Amniotic stem cell (primary cell): ENCODE measurements at places on chromosomes 2 and 18.

DNA sequence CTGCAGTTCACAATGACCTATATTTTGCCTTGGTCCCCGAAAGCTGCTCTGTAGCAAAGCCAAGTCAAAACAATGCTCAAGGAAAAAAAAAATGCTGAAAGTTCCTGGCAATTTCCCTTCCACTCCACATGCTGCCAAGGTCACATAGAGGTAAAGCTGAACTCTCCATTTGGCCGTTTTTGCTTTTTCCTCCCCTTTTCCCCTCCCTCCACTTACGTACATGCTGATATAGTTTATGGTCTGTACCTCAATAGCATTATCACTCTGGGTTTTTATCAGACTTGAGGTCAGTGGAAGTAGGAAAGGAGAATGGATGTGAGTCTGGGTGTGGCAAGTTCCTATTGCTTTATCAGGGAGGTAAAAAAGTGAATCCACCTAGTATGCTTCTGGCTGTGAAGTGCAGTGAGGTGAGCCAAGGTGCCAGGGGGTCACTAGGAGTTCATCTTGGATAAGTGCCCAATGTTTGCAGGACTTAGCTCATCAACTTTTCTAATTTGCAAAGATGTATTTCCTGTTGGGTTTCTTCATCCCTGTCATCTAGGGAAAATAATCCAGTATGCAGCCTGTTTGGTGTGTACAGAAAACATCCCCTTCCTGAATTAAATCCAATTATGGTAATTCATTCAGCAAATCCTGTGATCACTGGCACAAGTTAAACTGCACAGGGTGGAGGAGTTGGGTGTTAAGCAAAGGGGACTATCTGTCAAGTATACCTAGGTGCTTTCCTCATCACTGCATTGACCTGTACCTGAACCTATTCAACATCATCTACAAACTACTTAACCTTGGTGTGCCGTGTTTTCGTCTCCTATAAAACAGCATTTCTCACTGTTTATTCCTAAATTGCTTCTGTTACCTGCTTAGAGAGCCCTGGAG is 124.3 kb upstream of the CYP26B1 start:
- DNase-seq, result no peak

- DNase-seq, result no peak
Measured at GRCh38 chr2:177589186-177589585, 196.6 kb downstream of the AGPS start.

- no peak for DNase-seq
Measured at GRCh38 chr2:1591978-1592907, 152.1 kb downstream of the PXDN start.

GRCh38 chr2:36451512-36451911 is 95.9 kb downstream of the CRIM1 start:
- DNase-seq, result no peak

- no peak for DNase-seq
Measured at GRCh38 chr2:59077981-59078531, 836.9 kb upstream of the FANCL start.

DNA sequence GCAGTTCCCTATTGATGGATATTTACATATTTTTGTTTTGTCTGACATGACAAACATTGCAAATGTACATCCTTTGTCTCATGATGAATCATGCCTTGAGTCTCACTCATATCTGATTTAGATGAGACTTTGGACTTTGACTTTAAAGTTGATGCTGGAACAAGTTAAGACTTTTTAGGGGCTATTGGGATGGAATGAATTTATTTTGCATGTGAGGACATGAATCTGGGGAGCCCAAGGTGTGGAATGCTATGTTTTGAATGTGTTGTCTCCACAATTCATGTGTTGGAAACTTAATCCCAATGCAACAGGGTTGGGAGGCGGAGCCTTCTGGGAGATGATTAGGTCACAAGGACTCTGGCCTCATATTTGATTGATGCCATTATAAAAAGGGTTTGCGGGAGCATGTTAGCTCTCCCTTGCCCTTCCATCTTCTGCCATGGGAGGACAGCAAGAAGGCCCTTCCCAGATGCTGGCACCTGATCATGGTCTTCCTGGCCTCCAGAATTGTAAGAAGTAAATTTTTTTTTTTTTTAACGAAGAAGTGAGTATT is 29.1 kb upstream of the INO80D start:
- no peak for DNase-seq

GRCh38 chr2:68889021-68889420 is 17.8 kb upstream of the BMP10 start:
- no peak for DNase-seq

GRCh38 chr2:130824492-130825061 is 12.1 kb upstream of the ARHGEF4 start:
- peak; percentile 76 for DNase-seq

- no peak for DNase-seq
Measured at GRCh38 chr18:22630980-22631379, 213.3 kb upstream of the CTAGE1 start.

DNA sequence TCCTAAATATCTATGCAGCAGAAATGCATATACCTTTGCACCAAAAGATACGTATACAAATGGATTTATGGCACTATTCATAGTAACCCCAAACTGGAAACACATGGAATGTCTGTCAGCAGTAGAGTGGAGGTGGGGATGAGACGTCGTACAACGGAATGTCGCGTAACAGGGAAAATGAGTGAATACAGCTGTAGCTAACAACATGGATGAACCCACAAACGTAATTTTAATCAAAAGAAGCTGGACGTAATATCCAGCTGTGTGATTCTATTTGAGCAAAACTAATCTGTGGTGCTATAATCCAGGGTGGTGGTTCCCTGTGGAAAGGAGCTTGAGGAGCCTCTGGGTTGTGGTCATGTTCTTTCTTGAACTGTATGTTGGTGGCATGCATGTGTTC is 89.9 kb downstream of the MTA3 start:
- no peak for DNase-seq

- DNase-seq, result no peak
Measured at GRCh38 chr2:33509908-33510585, 33.6 kb downstream of the RASGRP3 start.

DNA sequence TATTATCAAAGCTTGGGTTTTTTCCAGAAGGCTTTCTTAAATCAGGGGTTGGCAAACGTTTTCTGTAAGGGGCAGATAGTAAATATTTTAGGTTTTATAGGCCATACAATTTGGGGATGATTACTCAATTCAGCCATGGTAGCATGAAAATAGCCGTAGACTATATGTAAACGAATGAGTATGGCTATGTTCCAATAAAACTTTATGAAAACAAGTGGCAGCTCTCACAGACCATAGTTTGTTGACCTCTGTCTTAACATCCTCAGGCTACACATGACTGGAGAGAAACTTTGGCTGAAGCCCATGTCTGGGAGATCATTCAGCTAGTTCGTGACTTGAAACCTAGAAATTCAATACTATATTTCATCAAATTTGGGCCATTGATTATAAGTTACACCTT is 30.2 kb downstream of the UGP2 start:
- no peak for DNase-seq

DNA sequence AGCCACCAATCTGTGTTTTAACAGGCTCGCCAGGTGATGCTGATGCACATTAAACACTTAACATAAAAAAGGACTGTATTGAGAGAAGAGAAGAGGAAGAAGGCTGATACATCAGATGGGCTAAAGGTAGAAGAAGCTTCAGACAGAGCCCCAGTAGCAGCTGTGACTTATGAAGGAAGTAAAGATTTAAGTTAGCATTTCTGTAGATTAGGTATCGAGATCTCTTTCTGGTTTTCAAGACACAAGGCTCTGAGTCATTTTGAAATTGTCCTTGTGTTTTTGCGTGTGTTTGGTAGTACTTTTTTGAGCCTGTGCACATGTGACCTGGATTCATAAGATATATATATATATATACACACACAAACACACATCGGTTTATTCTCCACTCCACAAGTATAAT is 40.6 kb upstream of the GCFC2 start:
- DNase-seq, result no peak

DNA sequence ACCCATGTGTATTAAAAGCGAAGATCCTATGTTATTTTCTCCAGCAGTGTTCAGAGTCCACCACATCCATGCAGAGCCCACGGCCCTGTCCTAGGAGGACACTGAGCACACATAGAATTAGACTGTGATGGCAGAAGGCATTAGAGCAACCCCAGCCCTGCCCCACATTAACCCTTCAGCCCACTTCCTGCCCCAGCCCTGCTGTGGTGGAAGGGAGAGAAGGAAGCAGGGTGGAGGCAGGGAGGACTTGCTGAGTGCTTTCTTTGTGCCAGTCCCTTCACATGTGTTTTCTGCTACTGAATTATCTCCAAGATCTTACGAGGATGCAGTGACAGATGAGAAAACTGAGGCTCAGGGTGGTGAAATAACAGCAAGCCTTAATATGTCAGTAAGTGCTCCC is 339.0 kb downstream of the SMAD2 start:
- no peak for DNase-seq
